Ecto neural progenitor cell (in vitro differentiated cells): ENCODE measurements at places on chromosomes 12 and 14.

DNA sequence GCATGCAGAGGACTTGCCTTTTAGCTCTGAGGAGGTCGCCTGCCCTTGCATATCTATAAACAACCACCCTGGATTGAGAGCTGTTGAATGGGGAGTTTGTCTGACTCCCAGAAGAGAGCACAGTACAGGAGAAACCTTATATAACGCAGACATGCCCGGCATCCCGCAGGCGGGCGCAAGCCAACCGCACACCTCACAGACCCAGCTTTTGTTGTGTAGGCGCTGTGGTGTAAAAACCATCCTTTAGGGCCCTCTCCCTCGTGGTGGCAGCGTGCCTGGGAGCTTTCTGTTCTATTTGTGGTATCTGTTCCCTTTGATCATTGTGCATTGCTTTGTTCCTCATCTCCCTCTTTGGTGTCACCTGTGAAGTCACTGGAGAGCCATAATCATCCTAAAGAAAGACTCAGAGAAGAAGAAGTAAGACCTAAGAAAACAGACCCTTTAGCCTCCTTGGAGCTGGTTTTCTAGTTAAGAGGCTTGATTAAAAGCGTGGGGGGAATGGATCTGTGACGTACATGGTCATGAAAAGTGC is 77.7 kb downstream of the ETV6 start:
- DNase-seq: no peak

- no peak for DNase-seq
Measured at GRCh38 chr14:51430079-51430478, 190.0 kb downstream of the TMX1 start.

DNA sequence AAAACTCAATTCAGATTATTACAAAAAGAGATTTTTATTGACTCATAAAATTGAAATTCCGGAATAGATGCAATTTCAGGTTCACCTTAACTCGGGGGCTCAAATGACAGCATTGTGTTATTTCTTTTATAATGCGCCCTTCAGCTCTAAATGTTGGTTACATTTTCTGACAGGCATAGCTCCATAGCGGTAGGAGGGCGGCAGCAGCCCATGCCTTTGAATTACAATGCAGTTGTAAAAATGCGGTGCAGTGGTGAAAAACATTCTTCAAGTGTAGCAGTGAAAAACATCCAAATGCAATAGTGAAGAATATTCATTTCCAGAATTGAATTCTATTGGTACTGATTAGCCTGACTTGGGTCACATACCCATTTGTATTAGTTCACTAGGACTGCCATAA is 215.3 kb upstream of the PKP2 start:
- no peak for DNase-seq

DNA sequence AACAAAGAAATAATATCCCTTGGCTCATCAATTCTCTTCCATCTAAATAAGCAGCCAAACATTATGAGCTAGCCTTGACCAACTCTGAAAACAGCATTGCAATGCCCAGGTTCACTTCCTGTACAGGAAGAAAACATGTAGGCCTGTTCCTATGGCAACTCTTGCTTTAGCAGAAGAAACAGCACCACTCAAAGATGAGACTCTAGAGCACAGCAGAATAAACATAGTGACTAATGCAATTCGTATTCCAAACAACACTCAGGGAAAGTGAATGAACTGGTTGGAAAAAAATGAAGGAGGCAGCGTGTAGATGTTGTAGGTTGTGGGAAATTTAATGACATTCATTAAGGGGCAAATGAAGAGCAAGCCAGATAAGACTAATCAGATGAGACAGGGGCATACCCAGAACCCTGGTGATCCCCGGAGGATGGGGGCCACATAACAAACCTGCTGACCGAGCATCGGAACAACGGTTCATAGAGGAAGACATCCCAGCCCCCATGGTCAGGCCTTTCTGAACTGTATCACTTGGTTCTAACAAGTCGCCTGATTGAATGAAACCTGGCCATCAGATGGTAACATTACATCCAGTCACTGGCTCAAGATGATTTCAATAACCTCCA is 9.0 kb downstream of the ARHGDIB start:
- no peak for DNase-seq

DNA sequence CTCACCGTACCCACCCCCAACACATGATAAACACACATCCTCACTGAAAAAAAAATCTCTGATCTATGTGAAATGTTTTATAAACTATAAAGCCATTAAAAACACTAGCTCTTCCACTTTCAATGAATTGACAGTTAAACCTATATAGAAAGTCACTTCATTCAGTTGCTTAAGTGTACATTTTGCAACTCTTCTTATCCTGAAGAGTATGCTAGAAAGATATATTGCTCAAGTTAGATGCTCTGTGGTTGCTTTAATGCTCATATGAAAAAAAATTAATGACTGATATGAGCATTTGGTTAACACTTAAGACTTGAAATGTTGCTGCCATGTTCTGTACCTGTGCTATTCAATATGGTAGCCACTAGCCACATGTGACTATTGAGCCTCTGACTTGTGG is 21.0 kb upstream of the MIA2 start:
- DNase-seq: no peak

DNA sequence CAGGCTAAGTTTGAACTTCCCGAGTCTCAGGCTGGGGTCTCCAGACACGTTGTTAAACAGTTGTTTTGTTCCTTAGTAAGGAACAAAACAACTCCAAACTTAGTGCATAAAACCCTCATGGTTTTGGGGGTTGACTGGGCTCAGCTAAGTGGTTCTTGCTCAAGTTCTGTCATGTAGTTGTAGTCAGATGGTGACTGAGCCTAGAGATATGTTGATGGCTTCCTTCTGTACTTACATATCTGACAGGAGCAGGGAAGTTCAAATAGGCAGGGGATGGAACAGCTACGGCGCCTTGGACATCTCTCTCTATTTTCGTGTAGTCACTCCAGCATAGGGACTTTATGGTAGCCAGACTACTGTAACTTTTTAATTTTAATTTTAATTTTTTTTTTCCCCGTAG is 45.7 kb downstream of the SPATS2 start:
- no peak for DNase-seq

DNA sequence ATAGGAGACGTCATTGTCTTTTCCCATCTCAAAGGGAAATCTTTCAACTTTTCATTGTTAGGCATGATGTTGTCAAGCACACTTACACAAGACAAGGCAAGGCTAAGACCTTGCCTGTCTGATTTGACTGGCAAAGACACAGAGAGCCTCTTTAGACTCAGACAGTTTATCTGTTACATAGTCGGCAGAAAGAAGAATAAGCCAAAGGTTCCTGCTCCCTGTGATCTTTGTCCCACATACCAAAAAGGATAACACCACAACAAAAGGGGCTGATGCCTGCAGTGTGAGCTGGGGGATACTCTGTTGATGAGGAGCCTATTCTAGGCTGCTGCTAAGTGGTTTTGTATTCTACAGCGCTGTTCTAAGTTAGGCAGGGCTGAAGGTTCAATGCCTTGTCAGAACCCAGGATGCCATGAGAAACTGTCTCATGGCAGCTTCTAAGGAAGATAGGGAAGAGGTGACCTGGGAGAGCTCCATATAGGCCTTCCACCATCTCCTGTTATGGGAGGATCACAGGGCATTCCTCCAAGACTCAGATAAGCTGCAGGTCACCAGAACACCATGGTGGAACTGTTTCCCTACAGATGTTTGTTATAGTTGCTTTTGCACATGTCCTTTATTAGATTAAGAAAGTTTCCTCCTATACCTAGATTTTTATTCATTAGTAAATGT is 12.7 kb downstream of the ERC1 start:
- DNase-seq: peak; percentile 67

GRCh38 chr12:86188226-86188625 is 68.0 kb downstream of the MGAT4C start:
- DNase-seq: no peak

DNA sequence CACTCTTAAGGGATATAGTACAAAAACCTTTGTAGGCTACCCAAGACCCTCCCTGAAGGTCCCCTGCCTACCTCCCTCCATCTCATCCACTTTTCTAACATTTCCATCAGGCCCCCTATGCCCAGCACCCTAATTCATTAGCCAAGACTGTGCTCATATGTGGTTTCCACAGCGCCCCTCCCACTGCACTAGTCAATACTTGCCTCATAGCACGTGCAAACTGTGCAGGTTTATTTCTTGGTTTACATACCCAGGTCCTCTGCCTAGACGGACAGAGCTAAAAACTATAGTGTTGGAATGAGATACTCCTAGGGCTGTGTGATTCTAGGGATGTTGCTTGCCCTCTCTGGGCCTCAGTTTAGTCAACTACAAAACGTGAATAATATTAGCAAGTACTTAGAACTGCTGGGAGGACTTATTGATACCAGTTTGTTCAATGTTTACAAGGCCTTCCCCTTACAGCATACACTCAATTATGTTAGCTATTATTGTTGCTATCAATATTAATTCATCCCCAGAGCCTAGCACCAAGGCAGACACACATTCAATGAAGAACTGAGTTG is 50.4 kb downstream of the NUAK1 start:
- no peak for DNase-seq

- DNase-seq: peak; percentile 50
Measured at GRCh38 chr14:89214221-89214965, 202.6 kb downstream of the FOXN3 start.

DNA sequence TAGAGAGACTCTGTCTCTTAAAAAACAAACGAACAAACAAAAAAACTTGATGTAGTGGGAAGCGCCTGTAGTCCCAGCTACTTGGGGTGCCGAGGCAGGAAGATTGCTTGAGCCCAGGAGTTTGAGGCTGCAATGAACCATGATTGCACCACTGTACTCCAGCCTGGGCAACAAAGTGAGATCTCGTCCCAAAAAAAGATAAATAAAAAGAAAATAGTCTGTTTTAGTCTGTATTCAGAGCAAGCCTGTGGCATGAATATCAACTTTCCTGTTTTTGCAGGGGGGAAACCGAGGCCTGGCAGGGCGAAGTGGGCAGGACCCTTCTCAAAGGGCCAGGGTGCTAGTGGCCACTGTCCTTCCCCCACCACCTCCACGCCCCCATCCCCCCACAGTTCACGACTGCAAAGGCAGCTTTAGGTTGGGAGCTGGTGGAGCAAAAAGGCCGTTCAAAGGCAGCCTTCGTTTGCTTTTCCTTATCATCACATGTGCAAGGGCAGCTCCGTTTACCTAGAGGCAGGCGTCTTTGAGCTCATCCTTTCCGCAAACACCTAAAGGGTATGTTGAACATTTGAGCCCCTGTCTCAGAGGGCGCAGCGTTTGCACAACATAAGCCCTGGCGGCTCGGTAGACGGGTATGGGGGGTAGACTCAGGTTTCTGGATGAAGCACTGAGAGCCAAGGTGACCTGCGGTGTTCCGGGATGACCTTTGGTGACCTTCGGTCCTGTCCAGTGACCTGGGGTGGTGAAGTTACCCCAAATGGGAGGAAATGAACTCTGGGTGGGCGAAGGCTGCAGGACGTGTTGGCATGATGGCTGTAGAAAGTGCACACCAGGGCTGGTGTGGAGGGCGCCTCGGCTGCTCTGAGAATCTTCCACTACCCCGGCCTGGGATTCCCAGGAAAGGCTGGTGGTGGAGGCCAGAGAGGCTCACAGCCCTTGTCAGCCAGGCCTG is 8.7 kb upstream of the MEG3 start:
- no peak for DNase-seq

DNA sequence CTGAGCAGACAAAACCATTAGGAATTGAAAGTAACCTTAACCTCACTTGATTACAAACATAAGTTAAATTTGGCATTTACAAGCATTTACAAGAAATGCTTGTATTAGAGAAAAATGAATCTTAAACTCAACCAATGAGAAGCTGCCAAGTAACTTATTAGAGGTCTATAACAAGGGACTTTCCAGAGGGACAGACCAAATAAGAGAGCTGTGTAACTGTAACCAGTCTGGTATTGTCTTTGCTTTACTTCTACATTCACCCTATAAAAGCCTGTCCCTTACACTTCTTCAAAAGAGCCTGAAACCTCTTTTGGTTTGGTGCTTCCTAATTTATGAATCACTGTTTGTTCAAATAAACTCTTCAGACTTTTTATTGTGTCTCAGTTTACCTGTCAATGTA is 450.0 kb upstream of the FAR2 start:
- DNase-seq: no peak

DNA sequence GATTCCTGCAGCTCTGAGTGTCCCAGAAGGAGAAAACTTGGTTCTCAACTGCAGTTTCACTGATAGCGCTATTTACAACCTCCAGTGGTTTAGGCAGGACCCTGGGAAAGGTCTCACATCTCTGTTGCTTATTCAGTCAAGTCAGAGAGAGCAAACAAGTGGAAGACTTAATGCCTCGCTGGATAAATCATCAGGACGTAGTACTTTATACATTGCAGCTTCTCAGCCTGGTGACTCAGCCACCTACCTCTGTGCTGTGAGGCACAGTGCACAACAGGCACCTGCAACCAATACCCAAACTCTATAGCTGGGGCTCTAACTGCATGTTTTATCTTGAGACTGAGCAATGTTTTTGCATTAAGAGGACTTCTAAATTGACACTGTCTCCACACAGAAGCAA is 379.2 kb upstream of the OR4E1 start:
- DNase-seq: no peak

DNA sequence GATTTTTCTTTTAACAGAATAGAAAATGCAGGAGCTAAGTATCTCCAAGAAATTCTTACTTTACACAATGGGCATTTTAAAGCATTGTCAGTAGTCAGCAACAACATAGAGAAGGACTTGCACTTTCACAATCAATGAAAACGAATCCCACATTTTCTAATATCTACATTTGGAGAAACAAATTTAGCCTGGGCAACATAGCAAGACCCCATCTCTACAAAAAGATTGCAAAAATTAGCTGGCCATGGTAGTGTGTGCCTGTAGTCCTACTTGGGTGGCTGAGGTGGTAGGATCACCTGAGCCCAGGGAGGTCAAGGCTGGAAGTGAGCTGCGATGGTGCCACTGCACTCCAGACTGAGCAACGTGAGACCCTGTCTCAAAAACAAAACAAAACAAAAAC is 30.6 kb upstream of the C2CD5 start:
- DNase-seq: no peak
